ENCODE measurements at places on chromosomes 1 and 21.

DNA sequence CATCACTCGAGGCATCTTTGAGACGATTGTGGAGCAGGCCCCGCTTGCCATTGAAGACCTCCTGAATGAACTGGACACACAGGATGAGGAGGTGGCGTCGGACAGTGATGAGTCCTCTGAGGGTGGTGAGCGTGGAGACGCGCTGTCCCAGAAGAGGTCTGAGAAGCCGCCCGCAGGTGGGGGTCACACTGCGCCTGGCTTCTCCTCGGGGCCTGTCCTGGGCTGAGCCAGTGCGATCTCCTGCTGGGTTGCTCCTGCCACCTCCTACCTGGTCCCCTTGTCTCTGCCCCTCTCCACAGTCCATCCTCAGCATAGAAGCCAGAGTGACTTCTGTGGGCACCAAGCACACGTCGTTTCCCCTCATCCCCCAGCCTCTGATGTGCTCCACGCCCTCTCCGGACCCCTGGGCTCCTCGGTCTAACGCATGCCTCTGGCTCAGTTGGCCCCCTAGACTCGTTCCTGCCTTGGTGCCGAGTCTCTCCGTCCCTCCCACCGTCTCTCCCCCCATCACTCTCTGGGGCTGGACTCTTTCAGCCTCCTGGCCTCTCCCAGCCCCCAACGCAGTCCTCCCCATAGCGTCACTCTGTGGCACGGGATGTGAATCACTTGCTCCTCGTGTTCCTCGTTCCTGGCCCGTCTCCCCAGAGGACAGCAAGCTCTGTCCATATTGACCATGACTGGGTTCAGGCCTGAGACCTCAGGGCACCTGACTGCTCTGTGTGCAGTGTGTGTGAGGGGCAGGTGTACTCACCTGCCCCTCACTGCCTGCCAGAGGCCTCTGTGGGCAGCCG, 8.7 kb downstream of the RRP1 start:
- no peaks in the 10 kb centered on the region for H3K27me3 ChIP-seq
- H3K4me3 ChIP-seq, result no peak overlapping the region
- H3K27ac ChIP-seq, result no peak overlapping the region
- peaks cover 42% of the 10 kb centered on the region for H3K36me3 ChIP-seq
- no peak for DNase-seq

DNA sequence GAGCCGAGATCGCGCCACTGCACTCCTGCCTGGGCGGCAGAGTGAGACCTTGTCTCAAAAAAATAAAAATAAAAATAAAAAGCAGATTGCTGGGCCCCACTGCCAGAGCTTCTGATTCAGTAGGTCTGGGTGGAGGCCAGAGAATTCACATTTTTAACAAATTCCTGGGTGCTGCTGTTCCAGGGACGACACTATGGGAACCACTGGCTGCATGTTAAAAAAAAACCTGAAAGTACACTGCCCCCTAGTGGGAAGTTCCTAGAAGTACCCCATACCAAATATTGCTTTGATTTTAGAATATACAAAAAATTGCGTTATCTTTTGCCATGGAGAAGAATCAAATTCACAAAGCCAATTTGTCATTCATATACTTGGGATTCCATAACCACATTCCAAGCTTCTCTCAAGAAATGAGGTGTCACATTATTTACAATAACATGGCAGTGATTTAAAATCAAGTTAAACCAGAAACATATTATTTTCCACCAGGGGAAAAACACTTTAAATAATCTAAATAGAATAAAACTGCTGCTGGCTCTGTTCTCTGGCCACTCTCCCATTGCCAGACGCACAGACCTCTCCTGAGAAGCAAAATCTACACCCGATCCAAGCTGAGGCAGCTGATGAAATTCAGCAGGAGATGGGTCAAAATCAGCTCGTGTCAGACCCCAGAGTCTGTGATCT, 27.4 kb downstream of the SYF2 start:
- H3K4me3 ChIP-seq, result no peak overlapping the region
- H3K4me1 ChIP-seq, result peaks cover 5% of the 10 kb centered on the region
- peak; percentile 64 for DNase-seq
- no peaks in the 10 kb centered on the region for H3K27me3 ChIP-seq
- no peak overlapping the region for H3K27ac ChIP-seq

DNA sequence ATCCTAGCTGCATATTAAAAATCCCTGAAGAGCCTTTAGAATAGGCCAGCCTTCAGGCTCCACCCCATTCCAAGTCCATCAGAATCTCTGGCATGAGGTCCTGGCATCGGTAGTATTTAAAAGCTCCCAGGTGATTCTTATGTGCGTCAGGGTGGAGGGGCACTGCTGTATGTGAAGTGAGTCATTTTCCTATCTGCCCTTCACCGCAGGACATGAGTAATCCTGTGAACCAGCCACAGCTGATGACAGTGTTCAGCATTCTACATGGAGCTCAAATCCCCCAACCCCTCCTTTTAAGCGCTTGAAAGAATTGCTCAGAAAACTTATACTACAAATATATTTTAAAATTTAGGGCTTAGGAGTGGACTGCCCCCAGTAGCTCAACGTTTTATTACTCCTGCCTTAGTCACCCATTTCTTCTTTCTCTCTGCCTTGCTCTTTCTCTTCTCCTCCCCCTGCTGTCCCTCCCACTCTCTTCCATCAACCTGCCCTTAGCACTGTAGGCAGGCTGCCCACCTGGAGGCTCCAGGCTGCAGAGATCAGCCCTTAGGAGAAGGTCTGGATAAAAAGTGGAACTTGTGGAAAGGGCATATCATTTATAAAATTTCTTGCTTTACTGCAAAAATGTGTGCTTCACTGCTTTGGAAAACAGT, 73.8 kb upstream of the ZNF281 start:
- H3K27ac ChIP-seq, result no peak overlapping the region
- no peaks in the 10 kb centered on the region for H3K27me3 ChIP-seq
- H3K4me1 ChIP-seq, result no peaks in the 10 kb centered on the region
- DNase-seq, result peak; percentile 93
- H3K4me3 ChIP-seq, result no peak overlapping the region

GRCh38 chr1:32172621-32173245, 6.7 kb upstream of the TXLNA start:
- peaks cover 27% of the 10 kb centered on the region for H3K4me1 ChIP-seq
- no peak overlapping the region for H3K27ac ChIP-seq
- DNase-seq, result peak; percentile 33
- peaks cover 14% of the 10 kb centered on the region for H3K36me3 ChIP-seq
- H3K4me3 ChIP-seq, result no peak overlapping the region

DNA sequence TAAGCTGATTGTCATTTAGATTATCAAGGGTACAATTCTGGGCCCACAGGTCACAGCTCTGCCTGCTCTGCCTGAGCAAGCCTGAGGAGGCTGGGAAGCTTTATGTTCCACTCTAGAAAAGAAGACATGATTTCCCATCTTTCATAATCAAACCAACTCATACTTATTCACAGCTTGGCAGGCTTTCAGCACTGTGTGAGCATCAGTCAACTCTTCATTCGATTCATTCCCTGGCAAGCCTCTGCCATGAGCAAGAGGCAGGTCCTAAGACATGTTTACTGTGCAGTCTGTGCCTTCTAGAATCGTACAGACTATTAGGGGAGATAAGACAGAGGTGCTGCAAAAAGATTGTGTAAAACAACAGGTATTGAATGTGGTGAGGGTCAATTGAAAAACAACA, 24.5 kb upstream of the KIRREL1 start:
- no peaks in the 10 kb centered on the region for H3K27me3 ChIP-seq
- no peak overlapping the region for H3K27ac ChIP-seq
- DNase-seq, result peak; percentile 89
- no peak overlapping the region for H3K4me3 ChIP-seq
- H3K4me1 ChIP-seq, result no peaks in the 10 kb centered on the region

GRCh38 chr1:110672001-110672752, 2.6 kb downstream of the KCNA3 start:
- no peaks in the 10 kb centered on the region for H3K36me3 ChIP-seq
- no peaks in the 10 kb centered on the region for H3K4me1 ChIP-seq
- H3K4me3 ChIP-seq, result no peak overlapping the region

DNA sequence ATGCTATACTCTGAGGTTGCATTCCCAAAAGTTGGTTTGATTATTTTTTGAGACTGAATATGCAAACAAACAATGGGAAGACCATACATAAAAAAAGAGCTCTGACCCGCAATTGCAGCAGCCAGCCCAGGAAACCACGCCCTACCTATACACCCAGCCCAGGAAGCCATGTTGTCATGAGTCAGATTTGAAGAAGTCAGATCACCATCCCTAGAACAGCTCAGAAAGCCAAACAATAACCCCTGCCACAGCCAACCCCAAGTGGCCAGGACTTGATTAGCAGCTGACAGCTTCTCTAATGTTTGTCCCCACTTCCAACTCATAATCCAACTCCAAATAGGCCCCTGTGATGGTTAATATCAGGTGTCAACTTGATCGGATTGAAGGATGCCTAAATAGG, 621.9 kb downstream of the NPHP4 start:
- H3K4me3 ChIP-seq, result no peak overlapping the region
- no peaks in the 10 kb centered on the region for H3K4me1 ChIP-seq
- no peak for DNase-seq
- H3K27ac ChIP-seq, result no peak overlapping the region
- H3K27me3 ChIP-seq, result no peaks in the 10 kb centered on the region

Measured in cardiac muscle cell (in vitro differentiated cells and primary cell).